Stimulated activated CD4-positive, alpha-beta T cell treated with anti-CD3 and anti-CD28 coated beads, Interleukin-1b, Interleukin-23, amount 100 ng/mL, for 48 hours (primary cell): ENCODE measurements at places on chromosomes 6 and 20.

GRCh38 chr6:8029243-8029870, 34.8 kb downstream of the BLOC1S5 start:
- no peak for DNase-seq

- DNase-seq: no peak
Measured at GRCh38 chr20:47664744-47665143, 120.5 kb downstream of the SULF2 start.

DNA sequence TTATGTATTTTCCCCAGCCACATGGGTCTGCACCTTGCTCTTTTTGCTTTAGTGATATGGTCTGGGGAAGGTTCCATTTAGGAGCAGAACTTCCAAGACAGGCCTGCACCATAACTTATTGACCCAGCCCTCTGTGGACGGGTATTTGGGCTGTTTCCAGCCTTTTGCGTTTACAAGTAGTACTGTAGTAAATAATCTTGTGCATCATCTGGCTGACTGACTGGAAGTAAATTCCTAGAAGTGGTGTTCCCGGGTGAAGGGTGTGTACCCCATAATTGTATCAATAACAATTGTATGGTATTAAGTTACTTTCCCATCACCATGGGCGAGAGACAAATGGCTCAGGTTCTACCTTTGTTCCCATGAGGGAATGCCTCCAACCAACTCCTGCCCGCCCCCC, 31.6 kb downstream of the SPDEF start:
- DNase-seq: no peak

GRCh38 chr20:33433465-33434234, 9.9 kb downstream of the SNTA1 start:
- no peak for DNase-seq
